Glomerular endothelial cell (primary cell): ENCODE measurements at places on chromosomes 11 and 22. TPM values are rescaled to one million over a fixed set of nuclear protein-coding genes. Genes with fewer than 3 reads are reported as not detected.

The MIAT gene
- 0.10 and 0.29 TPM in 2 replicates for total RNA-seq

The SLC22A9 gene
- not detected in 2 replicates for total RNA-seq

The CCDC89 gene
- total RNA-seq: 0.58 and 0.63 TPM in 2 replicates

The TREH gene
- total RNA-seq: not detected in 2 replicates

The SOX6 gene
- 0.24 and 0.29 TPM in 2 replicates for total RNA-seq

The VPS37C gene
- 19.5 and 27.8 TPM in 2 replicates for total RNA-seq

The BTG4 gene
- not detected in 2 replicates for total RNA-seq

The HBB gene
- not detected in 2 replicates for total RNA-seq

The AIFM3 gene
- total RNA-seq: 0.18 TPM in 1 of 2 replicates, not detected in the other
